ENCODE measurements at places on chromosomes 11 and 22.

DNA sequence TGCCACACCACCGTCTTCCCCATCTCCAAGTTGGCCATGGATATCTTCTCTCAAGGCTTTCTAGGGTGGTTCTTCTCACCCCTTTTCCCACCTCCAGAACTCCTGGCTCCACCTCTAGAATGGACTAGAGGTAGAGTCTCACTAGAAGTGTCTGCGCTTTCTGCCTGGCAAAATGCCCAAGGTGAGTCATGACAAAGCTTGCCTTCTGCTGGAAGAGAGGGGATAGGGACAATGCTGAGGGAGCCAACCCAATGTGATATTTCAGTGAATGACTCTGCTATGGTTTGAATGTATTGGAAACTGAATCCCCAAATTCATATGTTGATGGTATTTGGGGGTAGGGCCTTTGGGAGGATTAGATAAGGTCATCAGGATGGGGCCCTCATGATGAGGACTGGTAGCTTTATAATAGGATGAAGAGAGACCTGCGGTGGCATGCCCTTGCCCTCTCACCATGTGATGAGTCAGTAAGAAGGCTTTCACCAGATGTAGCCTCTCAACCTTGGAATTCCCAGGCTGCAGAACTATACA, 4.1 kb upstream of the CD82 start:
- DNase-seq, result no peak

- peak; percentile 87 for DNase-seq
Measured at GRCh38 chr11:18705651-18706281, 7.2 kb downstream of the TMEM86A start.

- no peak for DNase-seq
Measured at GRCh38 chr11:99773646-99774045, 752.9 kb downstream of the CNTN5 start.

GRCh38 chr22:36425977-36426523, 38.3 kb upstream of the MYH9 start:
- no peak for DNase-seq

- no peak for DNase-seq
Measured at GRCh38 chr11:12008790-12009616, 577 bp upstream of the DKK3 start.

GRCh38 chr11:19648321-19648720, 64.3 kb upstream of the NAV2 start:
- DNase-seq, result no peak

- DNase-seq, result peak; percentile 33
Measured at GRCh38 chr22:29312218-29313125, 3.0 kb downstream of the RASL10A start.

GRCh38 chr11:106706355-106706754, 311.9 kb downstream of the GUCY1A2 start:
- no peak for DNase-seq

- no peak for DNase-seq
Measured at GRCh38 chr11:8913961-8914660, 3.1 kb downstream of the AKIP1 start.
